ENCODE measurements at places on chromosomes 4 and X.

- no peak for DNase-seq
Observed at GRCh38 chrX:154348114-154348531, 26.3 kb downstream of the FLNA start.

GRCh38 chr4:171534391-171534790, 278.8 kb upstream of the GALNTL6 start:
- no peak for DNase-seq

DNA sequence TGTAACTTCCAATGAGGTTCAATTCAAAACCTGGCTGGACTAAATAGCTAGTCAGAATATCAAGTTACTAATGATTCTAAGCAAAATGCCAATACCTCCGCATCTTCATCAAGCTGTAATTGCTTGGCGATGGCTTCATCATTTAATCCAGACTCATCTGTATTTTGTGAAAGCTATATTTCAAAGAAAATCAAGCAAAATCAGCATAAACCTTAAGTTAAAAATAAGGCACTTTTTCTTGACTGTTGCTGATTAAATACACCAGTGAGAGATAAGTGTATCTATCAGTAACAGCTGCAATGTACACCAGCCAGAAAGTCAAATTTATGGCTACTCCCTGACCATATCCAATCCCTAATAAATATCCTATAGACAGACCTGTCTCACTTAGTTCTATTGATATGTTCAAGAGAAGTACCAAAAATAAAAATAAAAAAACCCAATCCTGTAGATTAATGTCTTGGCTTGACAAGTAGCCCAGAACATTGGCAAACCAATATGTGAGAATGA, 39.6 kb downstream of the RFC1 start:
- DNase-seq: no peak

DNA sequence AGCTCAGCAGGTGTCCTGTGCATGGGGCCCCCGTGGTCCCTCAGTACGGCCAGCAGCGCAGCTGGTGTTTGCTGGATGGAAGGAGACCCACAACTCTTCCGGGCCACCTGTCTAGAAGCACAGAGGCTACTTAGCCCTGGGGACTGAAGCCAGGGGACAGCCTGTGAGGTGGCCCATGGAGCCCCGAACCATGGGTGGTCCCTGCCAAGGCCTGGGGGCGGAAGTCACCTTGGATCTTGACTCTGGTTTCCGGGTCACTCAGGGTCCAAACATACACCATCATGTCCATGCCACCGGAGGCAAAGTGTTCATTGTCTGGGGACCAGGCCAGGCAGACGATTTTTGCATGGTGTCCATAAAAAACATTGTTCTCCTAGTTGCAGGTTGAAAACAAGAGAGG, 39.5 kb downstream of the WDR1 start:
- no peak for DNase-seq

DNA sequence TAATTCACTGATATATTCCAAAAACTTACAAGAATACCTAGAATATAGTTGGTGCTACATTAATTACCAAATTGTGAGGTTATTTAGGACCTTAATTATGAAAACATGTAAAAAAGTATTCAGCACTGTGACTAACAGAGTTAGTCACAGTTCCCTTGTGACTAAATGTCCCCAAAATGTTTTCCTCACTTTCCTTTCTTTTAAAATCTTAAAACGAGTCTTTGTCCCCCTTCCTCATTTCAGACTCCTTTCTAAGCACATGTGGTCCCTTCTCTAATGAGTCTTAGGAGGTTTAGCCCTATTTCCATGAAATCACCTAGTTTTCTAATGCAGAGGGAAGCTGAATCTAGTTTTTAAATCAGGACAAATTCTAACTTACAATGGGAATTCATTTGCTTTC, 175.0 kb downstream of the PPP3CA start:
- no peak for DNase-seq

GRCh38 chrX:71949363-71949762, 38.7 kb downstream of the NHSL2 start:
- DNase-seq: no peak

DNA sequence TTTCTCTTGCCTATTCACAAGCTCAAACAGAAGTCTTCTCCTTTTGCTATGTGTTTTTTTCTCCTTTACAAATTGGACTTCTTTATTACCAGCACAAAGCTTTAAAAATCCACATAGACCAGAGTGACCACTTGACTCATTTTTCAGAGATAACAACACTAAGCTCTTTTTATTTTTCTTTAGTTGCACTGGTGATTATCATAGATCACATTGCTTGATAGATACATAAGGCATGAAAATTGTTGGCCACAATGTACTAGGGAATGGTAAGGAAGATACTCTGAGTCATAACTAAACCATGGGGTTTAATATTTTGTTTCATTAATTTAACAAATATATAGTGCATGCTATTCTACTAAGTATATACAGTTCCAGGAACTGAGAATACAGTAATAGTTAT, 159.0 kb downstream of the GASK1B start:
- no peak for DNase-seq

GRCh38 chr4:127995776-127996175, 30.6 kb downstream of the ABHD18 start:
- no peak for DNase-seq

- no peak for DNase-seq
Observed at GRCh38 chr4:38456096-38456495, 207.9 kb upstream of the KLF3 start.

DNA sequence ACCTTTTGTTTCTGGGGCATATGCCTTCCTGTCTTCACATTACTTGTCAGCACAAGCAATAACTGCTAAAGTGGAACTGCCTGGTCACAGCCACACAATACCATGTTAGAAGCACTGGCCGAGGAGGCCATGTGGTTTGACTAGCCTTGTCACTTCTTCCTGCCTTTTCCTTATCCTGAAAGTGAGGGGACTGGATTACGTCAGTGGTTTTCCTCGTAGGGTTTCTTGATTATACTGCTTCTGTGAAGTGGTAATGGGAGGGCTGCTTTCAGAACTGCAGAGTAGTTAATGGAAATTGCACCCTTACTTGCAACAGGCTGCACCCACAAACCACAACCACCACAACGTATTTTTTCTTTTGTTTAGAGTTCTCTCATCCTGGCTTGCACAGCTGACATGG, 26.6 kb downstream of the ZRSR2 start:
- DNase-seq: no peak

DNA sequence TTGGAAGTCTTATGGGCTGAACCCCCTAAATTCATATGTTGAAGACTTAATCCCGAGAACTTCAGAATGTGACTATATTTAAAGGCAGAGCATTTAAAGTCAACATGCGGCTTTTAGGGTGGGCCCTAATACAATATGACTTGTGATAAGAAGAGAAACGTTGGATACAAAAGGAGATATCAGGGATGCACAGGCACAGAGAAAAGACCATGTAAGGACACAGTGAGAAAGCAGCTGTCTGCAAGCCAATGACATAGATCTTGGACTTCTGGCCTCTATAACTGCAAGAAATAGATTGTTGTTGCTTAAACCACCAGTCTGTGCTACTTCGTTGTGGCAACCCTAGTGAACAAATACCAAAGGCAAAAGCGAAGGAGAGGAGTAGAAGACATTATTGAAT, 42.2 kb downstream of the GABRG1 start:
- no peak for DNase-seq

- DNase-seq: no peak
Observed at GRCh38 chr4:185825737-185826136, 13.7 kb upstream of the SORBS2 start.

DNA sequence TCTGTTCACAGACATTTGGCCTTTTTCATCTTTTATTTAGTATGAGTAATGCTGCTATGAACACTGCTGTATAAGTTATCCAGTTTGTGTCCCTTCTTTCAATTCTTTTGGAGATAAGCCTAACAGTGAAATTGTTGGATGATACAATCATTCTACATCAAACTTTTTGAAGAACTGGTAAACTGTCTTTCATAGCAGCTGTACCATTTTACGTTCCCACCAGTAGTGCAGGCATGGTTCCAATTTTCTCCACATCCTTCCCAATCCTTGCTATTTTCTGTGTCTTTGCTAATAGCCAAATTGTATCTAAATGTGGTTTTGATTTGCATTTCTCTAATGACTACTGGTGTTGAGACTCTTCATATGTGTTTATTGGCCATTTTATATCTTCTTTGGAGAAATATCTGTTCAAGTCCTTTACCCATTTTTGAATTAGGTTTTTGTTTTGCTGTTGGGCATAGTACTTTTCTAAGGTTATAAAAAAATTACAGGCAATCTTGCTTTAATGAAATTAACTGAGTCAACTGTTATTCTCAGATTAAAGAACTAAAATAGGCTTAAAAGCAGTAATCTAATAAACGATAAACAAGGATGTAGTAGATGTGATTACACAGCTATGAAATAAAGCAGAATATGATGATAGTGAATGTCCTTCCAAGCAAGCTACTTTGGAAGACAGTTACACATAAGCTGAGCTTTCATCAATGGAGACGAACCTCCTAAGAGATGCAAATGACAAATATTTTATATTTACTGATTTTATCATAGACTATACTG, 57.2 kb downstream of the FBXW7 start:
- DNase-seq: no peak

DNA sequence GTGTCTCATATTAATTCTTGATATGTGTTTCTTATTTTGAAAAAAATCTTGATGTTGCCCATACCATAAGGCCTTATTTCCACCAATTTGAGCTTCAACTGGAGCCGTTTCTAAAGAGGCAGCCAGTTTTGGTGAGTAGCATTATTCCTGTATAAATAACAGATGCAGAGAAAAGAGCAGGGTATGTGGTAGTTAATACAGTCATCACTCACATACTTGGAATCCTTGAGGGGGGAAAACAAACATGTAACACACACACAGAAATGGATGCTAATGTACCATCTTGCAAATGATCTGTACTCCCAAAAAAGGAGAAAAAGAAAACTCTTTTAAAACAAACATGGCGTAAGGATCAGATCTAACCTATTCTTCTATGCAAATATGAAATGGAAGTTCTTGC, 389.7 kb downstream of the GPM6A start:
- DNase-seq: no peak

- no peak for DNase-seq
Observed at GRCh38 chr4:159551281-159551680, 448.4 kb downstream of the RAPGEF2 start.

- no peak for DNase-seq
Observed at GRCh38 chr4:14646831-14647230, 355.4 kb upstream of the CPEB2 start.

DNA sequence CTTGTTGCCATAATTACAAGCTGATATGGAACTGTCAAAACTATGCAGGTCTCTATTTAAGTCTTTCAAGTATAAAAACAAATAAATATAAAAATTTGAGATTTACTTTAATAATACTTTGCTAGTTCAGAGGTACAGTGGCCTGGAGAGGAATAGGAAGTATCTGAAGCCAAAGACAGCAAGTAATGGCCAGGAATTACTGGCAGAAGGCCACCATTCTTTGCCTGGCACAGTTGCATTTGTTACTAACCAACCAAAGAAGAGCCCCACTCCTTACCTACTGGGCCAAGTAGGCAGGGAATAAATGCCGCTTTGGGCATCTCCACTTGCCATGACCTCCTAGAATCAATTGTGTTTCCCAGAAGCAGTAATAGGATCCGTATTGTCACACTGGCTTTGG, 13.8 kb upstream of the ADAMTS3 start:
- DNase-seq: no peak

DNA sequence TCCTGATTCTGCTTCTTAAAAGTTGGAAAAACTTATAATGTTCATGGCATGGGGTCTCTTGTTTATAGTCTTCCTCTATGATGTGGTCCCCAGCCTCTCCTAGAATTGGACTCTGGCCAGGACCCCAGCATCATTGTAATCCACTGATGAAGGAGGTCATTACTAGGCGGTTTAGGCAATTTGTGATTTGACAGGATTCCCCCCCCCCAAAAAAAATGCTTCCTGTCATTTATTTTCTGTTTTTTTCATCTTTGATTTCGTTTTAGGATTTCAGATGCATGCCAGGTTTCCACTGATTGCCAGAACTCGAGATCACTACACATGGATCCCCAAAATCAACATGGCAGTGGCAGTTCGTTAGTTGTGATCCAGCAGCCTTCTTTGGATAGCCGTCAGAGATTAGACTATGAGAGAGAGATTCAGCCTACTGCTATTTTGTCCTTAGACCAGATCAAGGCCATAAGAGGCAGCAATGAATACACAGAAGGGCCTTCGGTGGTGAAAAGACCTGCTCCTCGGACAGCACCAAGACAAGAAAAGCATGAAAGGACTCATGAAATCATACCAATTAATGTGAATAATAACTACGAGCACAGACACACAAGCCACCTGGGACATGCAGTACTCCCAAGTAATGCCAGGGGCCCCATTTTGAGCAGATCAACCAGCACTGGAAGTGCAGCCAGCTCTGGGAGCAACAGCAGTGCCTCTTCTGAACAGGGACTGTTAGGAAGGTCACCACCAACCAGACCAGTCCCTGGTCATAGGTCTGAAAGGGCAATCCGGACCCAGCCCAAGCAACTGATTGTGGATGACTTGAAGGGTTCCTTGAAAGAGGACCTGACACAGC, 4.9 kb downstream of the SPRY1 start:
- DNase-seq: no peak

DNA sequence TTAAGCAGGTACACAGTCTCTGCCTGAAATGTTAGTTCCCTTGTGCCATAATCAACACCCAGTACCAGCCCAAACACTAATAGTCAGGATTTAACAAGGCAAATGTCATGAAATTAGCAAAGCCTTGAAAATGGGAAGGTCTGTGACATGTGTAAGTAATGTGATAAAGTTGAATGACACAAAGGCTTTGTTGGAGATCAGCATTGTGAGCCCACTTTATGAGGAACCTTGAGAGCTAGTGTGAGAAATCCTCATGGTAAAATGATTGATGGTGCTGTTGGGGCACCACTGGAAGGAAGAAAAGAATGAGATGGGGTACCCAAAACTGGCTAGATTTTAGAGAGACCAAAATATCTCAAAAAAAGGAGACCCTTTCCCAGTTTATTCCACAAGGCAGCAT, 3.3 kb upstream of the LIN54 start:
- no peak for DNase-seq

GRCh38 chr4:57187246-57187645, 77.1 kb upstream of the IGFBP7 start:
- DNase-seq: no peak

DNA sequence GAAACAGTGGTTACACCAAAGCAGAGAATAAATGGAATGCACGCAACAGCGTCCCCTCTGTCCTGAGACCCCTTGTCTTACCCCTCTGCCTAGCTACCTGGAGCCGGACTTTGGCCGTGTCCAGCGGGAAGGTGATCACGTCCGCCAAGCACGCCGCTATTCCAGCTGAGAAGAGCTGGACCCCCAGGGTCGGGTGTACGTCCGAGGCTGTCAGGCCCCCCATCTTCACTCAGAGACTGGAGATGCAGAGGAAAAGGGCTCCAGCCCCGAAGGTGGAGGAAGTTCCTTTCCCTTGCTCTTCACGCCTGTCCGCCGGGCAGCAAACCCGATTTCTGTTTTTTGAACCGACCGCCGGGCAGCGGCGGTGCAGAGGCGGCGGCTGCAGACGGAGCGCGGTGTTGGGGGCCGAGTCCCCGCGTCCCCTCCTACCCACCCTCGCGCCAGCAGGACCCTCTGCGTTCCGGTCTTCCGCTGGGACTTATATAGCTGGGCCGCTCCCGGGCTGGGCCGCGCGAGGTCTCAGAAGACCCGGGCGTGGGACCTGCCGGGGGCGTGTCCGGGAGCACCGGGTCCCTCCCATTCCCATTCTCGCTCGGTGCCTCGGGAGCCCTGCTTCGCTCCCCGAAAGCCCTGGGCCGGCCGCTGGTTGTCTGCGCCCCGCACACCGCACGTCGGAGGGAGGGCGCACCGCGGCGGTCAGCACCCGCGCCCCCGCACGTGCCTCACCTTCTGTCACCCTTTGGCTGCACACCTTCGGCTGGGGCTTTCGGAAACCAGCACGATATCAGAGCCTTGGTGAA, at the start of gene UCP1:
UCP1 (minus strand) TSS at position 455 of the 800 bp plus-strand sequence; CDS start at position 223, 232 bp downstream.
- DNase-seq: no peak

All from thoracic aorta (tissue), 2 donors.